Sigmoid colon (tissue), 7 donors: ENCODE measurements at places on chromosomes 2 and 18. TPM values are rescaled to one million over a fixed set of nuclear protein-coding genes. Genes with fewer than 3 reads are reported as not detected.

DNA sequence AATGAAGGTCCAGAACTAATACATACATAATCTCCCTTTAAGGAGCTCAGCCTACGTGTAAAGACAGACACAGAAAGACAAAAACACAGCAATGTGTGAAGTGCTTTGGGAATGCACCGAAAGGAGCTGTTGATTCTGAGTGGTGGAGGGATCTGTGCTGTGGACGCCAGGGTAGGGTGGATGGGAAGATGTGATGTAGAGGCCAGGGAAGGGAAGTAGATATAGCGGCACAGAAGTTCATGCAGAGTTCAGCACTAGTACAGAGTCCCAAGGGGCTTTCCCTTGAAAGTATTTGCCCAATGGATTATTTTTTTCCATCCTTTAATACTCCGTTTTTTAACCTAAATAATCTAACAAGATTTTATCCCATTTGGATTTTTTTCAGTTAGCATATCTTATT, 32.1 kb upstream of the DOCK10 start:
- H3K27me3 ChIP-seq: no peaks in the 10 kb centered on the region
- H3K4me1 ChIP-seq: no peaks in the 10 kb centered on the region
- no peak for DNase-seq
- H3K36me3 ChIP-seq: no peaks in the 10 kb centered on the region
- no peak overlapping the region for H3K4me3 ChIP-seq

DNA sequence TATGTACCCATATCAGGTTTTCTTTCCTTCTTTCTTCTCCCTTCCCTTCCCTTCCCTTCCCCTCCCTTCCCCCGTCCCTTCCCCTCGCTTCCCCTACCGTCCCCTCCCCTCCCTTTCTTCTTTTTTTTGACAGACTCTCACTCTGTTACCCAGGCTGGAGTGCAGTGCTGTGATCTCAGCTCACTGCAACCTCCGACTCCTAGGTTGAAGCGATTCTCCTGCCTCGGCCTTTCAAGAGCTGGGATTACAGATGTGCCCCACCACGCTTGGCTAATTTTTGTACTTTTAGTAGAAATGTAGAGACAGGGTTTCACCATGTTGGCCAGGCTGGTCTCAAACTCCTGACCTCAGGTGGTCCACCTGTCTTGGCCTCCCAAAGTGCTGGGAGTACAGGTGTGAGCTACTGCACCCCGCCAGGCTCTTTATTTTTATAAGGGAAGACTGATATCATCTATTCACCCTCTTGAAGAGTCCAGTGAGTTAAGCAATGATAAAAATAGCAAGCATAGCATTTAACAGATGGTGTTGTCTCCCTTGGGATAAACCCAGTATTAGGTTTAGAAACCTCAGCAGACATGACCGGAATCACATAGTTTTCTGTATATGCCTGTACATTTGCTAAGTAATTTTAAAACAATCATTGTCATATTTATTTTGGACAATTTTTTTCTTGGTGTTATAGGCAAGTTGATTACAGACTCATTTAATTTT, 888.4 kb downstream of the TRIB2 start:
- H3K27ac ChIP-seq: no peak overlapping the region
- DNase-seq: no peak
- H3K4me1 ChIP-seq: no peaks in the 10 kb centered on the region
- no peak overlapping the region for H3K4me3 ChIP-seq

DNA sequence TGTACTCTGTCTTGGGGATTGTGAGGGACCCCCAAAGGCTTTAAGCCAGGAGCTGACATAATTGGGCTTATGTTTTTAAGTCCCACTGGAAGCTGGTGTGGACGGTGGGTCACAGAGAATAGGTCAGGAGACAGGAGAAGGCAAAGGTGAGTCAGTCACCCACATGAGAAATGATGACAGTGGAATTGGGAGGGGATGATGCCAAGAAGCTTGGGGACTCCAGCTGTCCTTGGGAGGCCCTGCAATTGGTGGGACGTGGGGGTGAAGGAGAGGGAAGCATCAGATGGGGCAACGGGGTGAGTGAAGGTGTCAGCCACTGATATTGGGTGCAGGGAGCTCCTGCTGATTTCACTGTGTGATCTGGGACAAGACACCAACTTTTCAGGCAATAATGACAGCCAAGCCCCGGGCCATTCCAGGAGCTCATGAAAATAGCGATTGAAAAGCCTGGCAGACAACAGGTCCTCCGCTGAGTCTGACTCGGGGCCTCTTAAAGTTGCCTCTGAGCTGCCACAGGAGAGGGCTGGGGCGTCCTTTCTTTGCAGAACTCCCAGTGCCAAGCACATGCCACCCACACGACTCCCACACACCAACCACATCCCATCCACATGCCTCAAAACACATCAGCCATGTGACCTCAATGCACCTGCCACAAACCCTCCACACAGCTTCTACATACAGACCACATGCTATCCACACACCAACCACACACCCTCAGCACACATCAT, 13.4 kb downstream of the TNS1 start:
- peak overlapping the region; percentile 81 for H3K27ac ChIP-seq
- peaks cover 37% of the 10 kb centered on the region for H3K4me1 ChIP-seq
- H3K27me3 ChIP-seq: no peaks in the 10 kb centered on the region
- H3K4me3 ChIP-seq: no peak overlapping the region
- H3K36me3 ChIP-seq: no peaks in the 10 kb centered on the region
- no peak for DNase-seq

GRCh38 chr2:113812204-113812603, 55.8 kb upstream of the SLC35F5 start:
- H3K27ac ChIP-seq: no peak overlapping the region
- no peaks in the 10 kb centered on the region for H3K4me1 ChIP-seq

GRCh38 chr2:76159042-76159648, 448.4 kb upstream of the GCFC2 start:
- H3K27ac ChIP-seq: no peak overlapping the region
- H3K4me1 ChIP-seq: no peaks in the 10 kb centered on the region
- H3K27me3 ChIP-seq: no peaks in the 10 kb centered on the region
- no peak for DNase-seq
- no peak overlapping the region for H3K4me3 ChIP-seq
- H3K36me3 ChIP-seq: no peaks in the 10 kb centered on the region

DNA sequence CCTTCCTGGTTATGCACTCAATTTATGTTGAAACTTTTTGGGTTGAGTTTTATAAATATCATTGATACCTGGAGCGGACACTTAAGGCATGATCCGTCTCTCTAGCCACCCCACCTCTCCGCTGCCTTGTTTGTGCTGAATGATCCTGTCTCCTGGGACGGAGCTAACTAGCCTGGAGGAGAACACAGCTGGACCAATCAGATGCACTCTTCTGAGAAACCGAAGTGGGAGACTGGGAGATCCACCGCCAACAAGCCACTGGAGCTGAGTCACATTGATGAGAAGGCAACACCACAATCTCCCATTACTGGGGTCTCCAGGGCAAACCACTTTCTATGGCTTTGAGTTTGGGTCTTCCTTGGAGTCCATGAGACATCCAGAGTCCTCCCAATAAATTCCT, 29.3 kb downstream of the CYP26B1 start:
- no peaks in the 10 kb centered on the region for H3K36me3 ChIP-seq
- DNase-seq: no peak
- H3K27me3 ChIP-seq: no peaks in the 10 kb centered on the region
- no peak overlapping the region for H3K4me3 ChIP-seq
- H3K4me1 ChIP-seq: no peaks in the 10 kb centered on the region

- H3K27ac ChIP-seq: no peak overlapping the region
- no peak for DNase-seq
- no peaks in the 10 kb centered on the region for H3K27me3 ChIP-seq
- peaks cover 18% of the 10 kb centered on the region for H3K4me1 ChIP-seq
These were observed 22.1 kb downstream of the FIGN start for GRCh38 chr2:163713534-163714311.

- no peaks in the 10 kb centered on the region for H3K27me3 ChIP-seq
- H3K27ac ChIP-seq: peak overlapping the region; percentile 10
- peaks cover 12% of the 10 kb centered on the region for H3K4me1 ChIP-seq
- no peaks in the 10 kb centered on the region for H3K36me3 ChIP-seq
These were observed 30.0 kb downstream of the IL1R2 start for GRCh38 chr2:102021779-102022178.

GRCh38 chr2:138515092-138515491, 13.5 kb downstream of the SPOPL start:
- no peaks in the 10 kb centered on the region for H3K36me3 ChIP-seq
- peaks cover 37% of the 10 kb centered on the region for H3K4me1 ChIP-seq
- H3K27ac ChIP-seq: no peak overlapping the region
- H3K4me3 ChIP-seq: no peak overlapping the region

GRCh38 chr2:160308476-160308875, 108.4 kb upstream of the ITGB6 start:
- H3K36me3 ChIP-seq: peaks cover 18% of the 10 kb centered on the region
- H3K4me1 ChIP-seq: no peaks in the 10 kb centered on the region
- H3K27me3 ChIP-seq: no peaks in the 10 kb centered on the region

GRCh38 chr18:33581856-33582255, 3.8 kb downstream of the ASXL3 start:
- peaks cover 24% of the 10 kb centered on the region for H3K4me1 ChIP-seq
- no peaks in the 10 kb centered on the region for H3K36me3 ChIP-seq
- DNase-seq: no peak
- no peak overlapping the region for H3K4me3 ChIP-seq

GRCh38 chr2:207987025-207987716, 38.2 kb downstream of the PLEKHM3 start:
- H3K4me3 ChIP-seq: no peak overlapping the region
- H3K36me3 ChIP-seq: no peaks in the 10 kb centered on the region
- H3K4me1 ChIP-seq: no peaks in the 10 kb centered on the region
- H3K27ac ChIP-seq: no peak overlapping the region
- DNase-seq: no peak

GRCh38 chr18:44198612-44199284, 481.9 kb upstream of the SETBP1 start:
- H3K27me3 ChIP-seq: no peaks in the 10 kb centered on the region
- H3K36me3 ChIP-seq: no peaks in the 10 kb centered on the region
- H3K27ac ChIP-seq: no peak overlapping the region
- no peak for DNase-seq
- H3K4me1 ChIP-seq: no peaks in the 10 kb centered on the region
- H3K4me3 ChIP-seq: no peak overlapping the region

- H3K4me1 ChIP-seq: no peaks in the 10 kb centered on the region
- DNase-seq: no peak
- H3K27me3 ChIP-seq: no peaks in the 10 kb centered on the region
These were observed 124.9 kb downstream of the XIRP2 start for GRCh38 chr2:167013227-167013626.

DNA sequence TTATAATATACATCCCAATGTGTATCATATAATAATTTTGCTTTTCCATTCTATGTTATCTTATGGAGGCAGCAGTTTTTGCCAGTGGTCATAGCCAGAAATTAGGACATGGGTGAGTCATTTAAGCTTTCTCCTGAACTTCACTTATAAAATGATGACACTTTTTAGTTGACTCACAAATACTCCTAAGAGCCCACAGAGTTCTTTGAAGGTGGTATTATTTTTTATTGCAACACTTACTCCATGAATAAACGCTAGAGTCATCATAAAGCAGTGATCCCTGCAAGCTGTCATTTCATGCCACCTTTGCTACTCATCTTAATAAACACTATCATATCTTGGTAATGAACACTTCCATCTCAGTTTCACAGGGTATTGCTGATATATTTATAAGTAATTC, 69.9 kb upstream of the MAPRE2 start:
- no peak for DNase-seq
- H3K36me3 ChIP-seq: no peaks in the 10 kb centered on the region
- H3K27ac ChIP-seq: no peak overlapping the region
- no peaks in the 10 kb centered on the region for H3K4me1 ChIP-seq
- H3K27me3 ChIP-seq: no peaks in the 10 kb centered on the region

DNA sequence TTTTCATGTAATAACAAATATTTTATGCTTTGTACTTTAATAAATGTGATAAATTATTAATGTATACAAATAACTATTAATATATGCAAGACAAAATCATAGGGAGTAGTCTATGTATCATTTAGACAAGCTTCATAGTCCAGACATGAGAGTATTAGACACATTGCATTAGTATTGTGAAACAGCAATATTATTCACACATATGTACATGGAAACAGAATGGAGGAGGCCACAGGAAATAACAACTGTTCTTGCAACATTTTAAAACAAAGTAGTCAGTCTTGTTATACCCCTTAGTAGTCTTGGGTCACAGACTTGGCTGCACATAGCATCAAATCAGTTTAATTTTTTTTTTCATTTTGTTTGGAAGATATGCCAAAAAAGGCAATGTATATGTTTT, 15.8 kb downstream of the DSC1 start:
- no peaks in the 10 kb centered on the region for H3K27me3 ChIP-seq
- no peak overlapping the region for H3K4me3 ChIP-seq
- no peaks in the 10 kb centered on the region for H3K36me3 ChIP-seq
- H3K27ac ChIP-seq: no peak overlapping the region
- no peaks in the 10 kb centered on the region for H3K4me1 ChIP-seq
- no peak for DNase-seq

DNA sequence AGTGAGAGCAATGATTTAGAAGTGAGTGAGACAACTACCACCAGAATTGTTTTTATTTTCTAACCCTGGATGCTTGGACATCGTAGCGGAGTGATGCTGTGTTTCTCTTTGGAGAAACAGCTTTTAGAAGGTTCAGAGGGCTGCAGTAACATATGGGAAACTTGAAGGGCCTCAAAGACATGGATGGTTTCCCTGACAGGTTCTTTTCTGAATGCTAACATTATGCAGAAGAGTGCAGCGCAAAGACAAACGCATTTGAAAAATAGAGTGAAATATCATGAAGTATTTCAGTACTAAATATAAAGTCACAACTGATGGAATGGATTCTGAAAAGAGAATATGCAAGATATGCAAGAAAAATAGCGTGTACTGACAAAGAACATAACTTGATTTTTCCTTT, 385.1 kb upstream of the DSEL start:
- no peak for DNase-seq
- H3K27me3 ChIP-seq: no peaks in the 10 kb centered on the region
- no peak overlapping the region for H3K4me3 ChIP-seq
- no peaks in the 10 kb centered on the region for H3K4me1 ChIP-seq

GRCh38 chr2:168514692-168515091, 58.6 kb downstream of the CERS6 start:
- peaks cover 13% of the 10 kb centered on the region for H3K4me1 ChIP-seq
- DNase-seq: no peak
- H3K27ac ChIP-seq: peak overlapping the region; percentile 8
- H3K36me3 ChIP-seq: no peaks in the 10 kb centered on the region
- no peak overlapping the region for H3K4me3 ChIP-seq
- H3K27me3 ChIP-seq: no peaks in the 10 kb centered on the region

GRCh38 chr2:129877795-129878775, 101.4 kb upstream of the RAB6C start:
- H3K36me3 ChIP-seq: no peaks in the 10 kb centered on the region
- DNase-seq: peak; percentile 75
- H3K4me1 ChIP-seq: peaks cover 13% of the 10 kb centered on the region
- peak overlapping the region; percentile 77 for H3K4me3 ChIP-seq

- no peak overlapping the region for H3K4me3 ChIP-seq
- no peaks in the 10 kb centered on the region for H3K36me3 ChIP-seq
- H3K4me1 ChIP-seq: no peaks in the 10 kb centered on the region
- no peaks in the 10 kb centered on the region for H3K27me3 ChIP-seq
- no peak for DNase-seq
These were observed 93.1 kb downstream of the RHOB start for GRCh38 chr2:20539776-20540586.

The CPS1 gene
- total RNA-seq: 2.2 TPM

The ACSL3 gene
- 48.2 TPM for total RNA-seq

The BMP10 gene
- total RNA-seq: not detected

The IL1A gene
- not detected for total RNA-seq

The PIEZO2 gene
- 24.3 TPM for total RNA-seq

The IL18R1 gene
- total RNA-seq: 3.6 TPM

The CYP1B1 gene
- 12.7 TPM for total RNA-seq

The NEUROD1 gene
- total RNA-seq: not detected

The CCDC74B gene
- 9.7 TPM for total RNA-seq

The TMEFF2 gene
- 0.28 TPM for total RNA-seq

The ZAP70 gene
- total RNA-seq: 2.5 TPM

The SNORC gene
- total RNA-seq: 1.2 TPM
